Amygdala (tissue), 56 donors: ENCODE measurements at places on chromosomes 2 and 18.

DNA sequence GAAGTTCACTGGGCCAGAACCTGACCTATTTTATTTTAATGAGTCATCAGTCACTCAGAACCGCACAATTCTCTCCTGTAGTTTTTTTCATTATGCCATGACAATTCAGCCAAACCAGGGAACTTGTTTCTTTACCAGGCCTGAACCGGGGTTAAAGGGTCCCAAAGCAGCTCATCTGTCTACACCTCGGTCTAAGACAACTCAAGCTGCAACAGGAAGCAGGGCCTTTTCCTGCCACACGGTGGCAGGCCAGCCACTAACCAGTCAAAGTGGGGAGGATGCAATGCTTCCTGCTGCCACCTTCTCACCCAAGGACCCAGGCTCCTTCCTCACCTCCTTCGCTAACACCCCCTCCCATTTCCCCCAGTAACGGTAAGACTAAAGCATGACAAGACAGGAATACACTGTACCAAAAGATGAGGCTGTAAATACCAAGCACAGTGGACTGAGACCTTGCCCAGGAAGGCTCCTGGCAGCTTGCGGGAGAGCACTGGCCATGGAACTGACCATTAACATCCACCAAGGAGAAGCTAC is 56.7 kb upstream of the ACKR3 start:
- DNase-seq = no peak

DNA sequence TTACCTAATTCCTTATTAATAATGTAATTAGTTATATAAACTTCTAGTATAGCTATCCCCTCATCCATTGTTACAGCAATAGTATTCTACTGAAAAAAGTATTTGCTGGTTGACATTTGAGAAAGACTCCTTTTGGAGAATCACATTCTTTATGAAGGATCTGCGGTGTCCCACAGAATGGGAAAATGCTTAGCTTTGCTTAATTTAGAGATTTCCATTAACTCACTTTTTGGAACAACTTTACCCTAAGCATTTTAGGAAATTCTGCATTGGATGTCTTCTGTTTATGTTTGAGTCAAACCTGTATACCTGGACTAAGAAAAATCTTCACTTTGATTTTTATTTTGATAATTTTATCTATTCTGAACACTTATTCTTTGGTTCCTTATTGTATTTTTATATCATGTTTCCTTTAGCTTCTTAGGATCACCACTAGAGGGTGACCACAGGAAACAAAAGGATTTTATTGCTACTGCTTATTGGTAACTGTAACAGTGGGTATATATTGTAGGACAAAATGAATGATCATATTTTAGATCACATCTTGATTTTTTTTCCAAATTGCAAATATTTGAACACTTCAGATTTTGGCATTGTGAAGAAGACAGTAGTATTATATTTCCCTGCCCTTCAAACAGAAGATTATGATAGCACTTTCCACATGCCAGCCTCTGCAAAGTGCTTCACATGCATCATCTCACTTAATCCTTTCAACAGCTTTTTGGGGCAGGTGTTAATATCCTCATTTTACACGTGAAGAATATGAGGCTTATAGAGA is 79.6 kb downstream of the MIB1 start:
- DNase-seq = no peak

GRCh38 chr18:24090876-24091275 is 48.0 kb upstream of the CABYR start:
- no peak for DNase-seq

DNA sequence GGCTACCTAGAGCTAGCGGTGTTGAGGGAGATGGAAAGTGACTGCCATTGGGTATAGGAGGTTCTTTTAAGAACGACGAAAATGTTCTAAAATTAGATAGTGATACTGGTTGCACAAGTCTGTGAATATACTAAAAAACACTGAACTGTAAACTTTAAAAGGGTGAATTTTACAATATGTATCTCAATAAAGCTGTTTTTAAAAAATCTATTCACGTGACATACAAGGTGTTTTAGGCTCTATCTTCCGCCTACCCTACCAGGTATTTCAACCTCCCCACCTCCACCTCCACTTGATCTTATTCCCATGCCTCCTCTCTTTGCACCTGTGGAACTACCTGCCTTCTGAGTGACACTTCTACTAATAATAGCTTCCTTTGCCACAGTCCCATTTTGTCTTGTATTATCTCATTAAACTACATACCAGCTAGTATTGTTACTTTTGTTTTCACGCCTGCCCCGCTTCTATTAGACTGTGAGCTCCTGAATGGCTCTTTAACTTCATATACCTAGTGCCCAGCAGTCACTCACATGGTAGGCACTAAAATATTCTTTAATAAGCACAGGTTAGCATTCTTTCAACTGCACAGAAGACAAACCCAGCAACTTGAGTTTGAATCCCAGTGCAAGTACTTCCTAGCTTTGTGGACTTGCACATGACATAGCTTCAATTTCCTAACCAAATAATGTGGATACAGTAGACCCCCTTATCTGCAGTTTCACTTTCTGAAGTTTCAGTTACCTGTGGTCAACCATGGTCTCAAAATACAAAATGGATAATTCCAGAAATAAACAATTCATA is 9.3 kb downstream of the ITSN2 start:
- no peak for DNase-seq

DNA sequence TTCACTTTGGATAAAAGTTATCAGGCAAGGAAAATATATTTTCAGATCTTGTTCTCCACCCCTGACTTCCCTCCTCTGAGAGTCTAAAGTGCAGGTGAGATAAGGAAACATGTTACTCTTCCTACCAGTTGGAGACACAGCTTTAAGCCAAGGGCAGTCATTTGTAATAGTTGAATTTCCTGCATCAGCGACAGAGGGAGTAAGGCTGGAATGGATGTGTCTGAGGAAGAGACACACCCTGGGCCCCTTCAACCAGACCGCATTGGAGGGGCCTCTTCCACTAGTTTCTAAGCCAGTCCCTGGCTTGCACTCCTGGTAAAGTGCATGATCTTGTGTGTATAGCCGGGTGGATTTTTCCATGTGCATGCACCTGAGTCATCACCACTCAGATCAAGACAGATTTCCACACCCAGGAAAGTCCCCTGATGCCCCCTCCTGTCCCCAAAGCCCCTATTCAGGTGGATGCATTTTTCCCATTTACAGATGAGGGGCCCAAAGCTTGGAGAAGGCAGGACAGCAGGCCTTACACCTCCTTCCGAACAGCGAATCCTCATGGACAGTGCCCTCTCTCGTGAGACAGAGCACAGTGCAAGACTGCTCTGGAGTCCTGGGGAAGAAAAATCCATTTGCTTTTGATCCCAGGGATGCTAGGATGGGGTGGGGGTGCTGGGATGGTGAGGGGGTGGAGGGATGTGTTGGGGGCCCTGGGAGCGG is 66.7 kb upstream of the SH3RF3 start:
- DNase-seq = no peak

DNA sequence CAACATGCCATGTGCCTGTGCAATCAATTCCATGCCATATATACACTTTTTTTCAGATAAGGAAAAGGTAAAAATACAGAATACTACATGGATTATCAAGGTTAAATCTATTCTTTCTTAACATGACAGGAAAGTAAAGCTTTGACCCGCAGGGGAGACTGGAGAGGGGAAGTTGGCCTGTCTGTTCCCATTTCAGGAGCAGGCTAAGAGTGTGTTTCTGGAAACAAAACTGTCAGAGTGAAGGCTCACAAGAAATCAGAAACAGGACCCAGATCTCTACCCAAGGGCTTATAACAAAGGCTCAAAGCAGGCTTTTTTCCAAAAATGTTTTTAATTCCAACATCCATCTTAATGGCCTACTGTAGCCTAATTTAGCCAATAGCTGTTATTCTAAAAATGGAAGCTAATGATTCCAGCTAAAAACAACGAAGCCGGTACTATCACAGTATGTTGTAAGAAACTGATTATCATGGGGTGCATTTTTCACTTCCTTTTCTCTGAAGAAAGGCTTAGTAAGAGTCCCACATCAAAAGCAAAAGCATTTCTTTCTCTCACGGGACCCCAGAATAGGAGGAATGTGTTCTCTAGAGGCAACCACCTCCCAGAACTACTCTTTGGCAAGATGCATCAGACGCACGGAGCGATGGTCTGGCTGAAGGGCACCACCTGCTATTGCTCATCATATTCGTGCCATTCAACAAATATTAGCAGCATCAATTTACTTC is 41.4 kb downstream of the FECH start:
- DNase-seq = no peak

DNA sequence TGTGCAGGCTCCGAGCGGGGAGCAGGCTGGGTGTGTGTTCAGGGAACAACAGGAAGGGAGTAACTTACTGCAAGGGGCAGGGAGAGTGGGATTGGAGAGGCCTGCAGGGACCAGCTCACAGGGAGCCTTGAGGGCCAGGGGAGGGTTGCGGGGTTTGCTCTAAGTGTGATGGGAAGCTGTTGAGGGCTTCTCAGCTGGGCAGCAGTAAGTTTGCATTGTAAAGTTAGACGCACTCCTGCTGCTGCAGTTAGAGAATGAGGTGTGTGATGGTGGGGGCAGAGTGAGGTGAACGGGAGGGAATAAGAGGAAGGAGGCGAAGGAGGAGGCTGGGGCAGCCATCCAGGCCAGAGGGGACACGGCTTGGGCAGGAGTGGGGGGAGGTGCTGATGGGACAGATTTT is 53.4 kb downstream of the BOLA3 start:
- no peak for DNase-seq

DNA sequence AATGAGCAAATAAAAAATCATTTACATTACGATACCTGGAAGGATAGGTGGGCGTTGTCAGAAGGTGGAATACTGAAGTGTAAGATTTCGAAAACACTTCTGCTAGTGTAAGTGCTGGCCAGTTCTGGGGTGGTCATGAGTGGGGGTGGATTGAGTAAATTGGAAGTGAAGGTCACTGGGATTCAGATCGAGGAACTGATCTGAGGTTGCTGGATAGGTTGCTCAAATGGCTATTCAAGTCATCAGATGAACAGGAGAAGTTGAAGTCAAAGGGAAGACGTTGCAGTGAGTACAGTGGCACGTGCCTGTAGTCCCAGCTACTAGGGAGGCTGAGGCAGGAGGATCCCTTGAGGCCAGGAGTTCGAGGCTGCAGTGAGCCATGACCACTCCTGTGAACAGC is 95.7 kb downstream of the MALT1 start:
- no peak for DNase-seq

- DNase-seq = no peak
Measured at GRCh38 chr2:88481691-88482336, 29.3 kb upstream of the FOXI3 start.

GRCh38 chr2:173472112-173472511 is 117.4 kb downstream of the CDCA7 start:
- DNase-seq = no peak

GRCh38 chr2:236819275-236820002 is 249.8 kb downstream of the ACKR3 start:
- no peak for DNase-seq

DNA sequence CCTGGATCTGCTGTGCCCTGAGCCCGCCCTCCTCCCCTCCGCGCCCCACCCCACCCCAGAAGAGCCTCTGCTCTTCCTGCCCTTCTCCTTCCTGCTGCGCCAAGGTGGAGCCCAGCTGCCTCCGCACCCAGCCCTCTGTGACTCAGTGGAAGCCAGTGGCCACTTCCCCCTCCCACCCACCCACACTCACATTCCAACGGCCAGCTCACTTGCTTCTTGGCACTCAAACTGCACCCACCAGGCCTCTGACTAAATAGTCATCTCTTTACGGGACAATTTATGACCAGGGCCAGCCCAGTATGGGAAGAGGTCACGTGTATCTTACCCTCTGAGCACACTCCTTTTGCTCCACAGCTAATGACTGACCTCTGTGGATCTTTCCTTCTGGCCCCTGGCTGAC is 150.4 kb upstream of the SLC1A4 start:
- no peak for DNase-seq

GRCh38 chr2:179584760-179585159 is 276.7 kb downstream of the ZNF385B start:
- no peak for DNase-seq

DNA sequence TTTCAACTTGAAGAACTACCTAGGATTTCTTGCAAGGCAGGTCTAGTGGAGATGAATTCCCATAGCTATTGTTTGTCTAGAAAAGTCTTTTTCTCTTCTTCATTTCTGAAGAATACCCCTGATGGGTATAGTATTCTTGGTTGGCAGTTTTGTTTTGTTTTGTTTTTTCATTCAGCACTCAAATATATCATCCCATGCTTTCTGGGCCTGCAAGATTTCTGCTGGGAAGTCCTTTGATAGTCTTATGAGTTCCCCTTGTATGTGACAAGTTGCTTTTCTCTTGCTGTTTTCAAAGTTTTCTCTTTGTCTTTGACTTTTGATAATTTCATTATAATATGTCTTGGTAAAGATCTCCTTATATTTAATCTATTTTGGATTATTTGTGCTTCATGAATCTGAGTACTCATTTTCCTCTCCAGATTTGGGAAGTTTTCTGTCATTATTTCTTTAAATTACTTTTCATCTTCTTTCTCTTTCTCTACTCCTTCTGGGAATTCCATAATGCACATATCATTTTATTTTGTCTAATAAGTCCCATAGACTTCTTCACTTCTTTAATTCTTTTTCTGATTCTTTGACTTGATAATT is 101.5 kb downstream of the DSC3 start:
- DNase-seq = no peak

DNA sequence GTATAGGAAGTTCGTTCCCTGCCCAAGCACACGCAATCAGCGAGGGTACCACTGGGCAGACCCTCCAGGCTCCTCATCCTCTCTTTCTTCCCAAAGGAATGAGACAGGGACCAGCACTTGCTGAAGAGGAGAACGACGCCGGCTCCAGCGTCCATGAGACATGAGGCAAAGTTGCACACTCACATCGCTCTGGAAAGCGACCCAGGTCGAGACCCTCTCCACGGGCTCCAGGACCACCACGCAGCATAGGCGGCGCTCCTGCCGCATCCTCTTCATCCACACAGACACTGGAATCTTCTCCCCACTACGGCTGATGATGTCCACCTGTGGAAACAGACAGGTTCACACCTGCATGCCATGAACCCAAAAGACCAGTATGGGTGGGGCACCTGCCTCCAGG is 10.8 kb downstream of the PASK start:
- no peak for DNase-seq

GRCh38 chr2:120945832-120946499 is 210.3 kb downstream of the GLI2 start:
- no peak for DNase-seq

GRCh38 chr18:58025733-58026132 is 18.3 kb upstream of the NEDD4L start:
- no peak for DNase-seq

DNA sequence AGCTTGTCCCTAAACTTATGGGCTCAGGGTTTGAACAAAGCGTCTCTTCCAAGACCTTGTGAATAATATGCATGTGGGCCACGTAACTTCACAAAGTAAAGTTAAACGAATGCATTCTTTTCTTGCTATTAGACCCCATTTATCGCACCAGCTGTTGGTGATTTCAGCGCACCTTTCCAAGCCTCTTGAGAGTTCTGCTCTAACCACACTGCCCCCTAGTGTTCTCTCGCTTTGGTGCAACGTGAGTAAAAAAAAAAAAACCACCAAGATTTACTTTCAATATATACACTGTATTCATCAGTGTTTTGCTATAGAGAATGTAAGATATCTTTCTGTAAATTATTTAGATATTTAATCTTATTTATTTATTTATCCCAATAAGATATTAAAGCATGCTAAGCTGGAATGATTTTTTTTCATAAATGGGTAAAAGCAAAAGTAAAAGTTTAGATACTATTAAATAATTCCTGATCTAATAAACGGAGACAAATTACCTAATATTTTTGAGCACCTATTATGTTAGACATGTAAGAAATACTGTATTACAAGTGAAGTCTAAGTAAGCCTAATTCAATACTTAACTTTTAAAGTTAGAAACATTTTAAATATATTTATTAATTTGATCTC is 459.5 kb downstream of the DLGAP1 start:
- DNase-seq = no peak

GRCh38 chr18:13616525-13617035 is 109.8 kb downstream of the FAM210A start:
- DNase-seq = no peak

GRCh38 chr2:33442528-33443079 is 33.8 kb upstream of the RASGRP3 start:
- DNase-seq = no peak
